ENCODE measurements at places on chromosomes 7 and 10.

GRCh38 chr10:59793919-59794318 is 40.7 kb upstream of the MRLN start:
- no peak for DNase-seq
- H3K27me3 ChIP-seq, result no peaks in the 10 kb centered on the region
- H3K4me1 ChIP-seq, result peaks cover 32% of the 10 kb centered on the region
- H3K27ac ChIP-seq, result peak overlapping the region; percentile 60

DNA sequence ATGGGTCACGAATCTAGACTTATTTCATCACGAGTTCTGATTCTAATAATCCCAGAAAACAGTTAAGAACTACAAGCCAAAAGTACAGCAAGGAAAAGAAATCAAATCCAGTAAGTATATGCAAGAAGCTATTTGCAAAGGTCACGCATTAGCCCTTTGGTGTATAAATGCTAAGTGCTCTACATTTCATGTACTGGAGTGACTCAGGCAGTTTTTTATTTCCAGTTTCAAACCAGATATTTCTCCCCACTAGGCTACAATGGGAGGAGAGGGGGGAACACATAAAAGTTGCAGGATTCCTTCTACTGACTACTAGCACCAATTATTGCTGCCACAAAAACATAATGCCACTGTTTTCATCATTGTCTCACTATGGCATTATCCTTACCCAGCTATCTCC is 148.0 kb downstream of the NRCAM start:
- H3K27ac ChIP-seq, result no peak overlapping the region
- H3K4me1 ChIP-seq, result peaks cover 63% of the 10 kb centered on the region
- H3K4me3 ChIP-seq, result no peak overlapping the region

DNA sequence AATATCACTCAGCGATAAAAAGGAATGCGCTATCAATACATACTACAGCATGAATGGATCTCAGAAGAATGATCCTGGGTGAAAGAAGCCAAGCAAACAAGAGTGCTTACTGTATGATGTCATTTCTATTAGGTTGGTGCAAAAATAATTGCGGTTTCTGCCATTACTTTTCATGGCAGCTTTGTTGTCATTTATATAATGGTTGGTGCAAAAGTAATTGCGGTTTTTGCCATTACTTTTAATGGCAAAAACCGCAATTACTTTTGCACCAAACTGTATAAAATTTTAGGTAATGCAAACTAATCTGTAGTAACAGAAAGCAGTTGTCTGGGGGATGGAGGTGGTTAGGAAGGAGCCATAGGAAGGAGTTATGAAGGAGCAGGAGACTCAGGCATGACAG is 318.3 kb upstream of the ZMIZ1 start:
- peaks cover 65% of the 10 kb centered on the region for H3K4me1 ChIP-seq
- no peaks in the 10 kb centered on the region for H3K36me3 ChIP-seq
- no peak for DNase-seq
- H3K27ac ChIP-seq, result no peak overlapping the region
- H3K4me3 ChIP-seq, result no peak overlapping the region
- peaks cover 20% of the 10 kb centered on the region for H3K27me3 ChIP-seq

DNA sequence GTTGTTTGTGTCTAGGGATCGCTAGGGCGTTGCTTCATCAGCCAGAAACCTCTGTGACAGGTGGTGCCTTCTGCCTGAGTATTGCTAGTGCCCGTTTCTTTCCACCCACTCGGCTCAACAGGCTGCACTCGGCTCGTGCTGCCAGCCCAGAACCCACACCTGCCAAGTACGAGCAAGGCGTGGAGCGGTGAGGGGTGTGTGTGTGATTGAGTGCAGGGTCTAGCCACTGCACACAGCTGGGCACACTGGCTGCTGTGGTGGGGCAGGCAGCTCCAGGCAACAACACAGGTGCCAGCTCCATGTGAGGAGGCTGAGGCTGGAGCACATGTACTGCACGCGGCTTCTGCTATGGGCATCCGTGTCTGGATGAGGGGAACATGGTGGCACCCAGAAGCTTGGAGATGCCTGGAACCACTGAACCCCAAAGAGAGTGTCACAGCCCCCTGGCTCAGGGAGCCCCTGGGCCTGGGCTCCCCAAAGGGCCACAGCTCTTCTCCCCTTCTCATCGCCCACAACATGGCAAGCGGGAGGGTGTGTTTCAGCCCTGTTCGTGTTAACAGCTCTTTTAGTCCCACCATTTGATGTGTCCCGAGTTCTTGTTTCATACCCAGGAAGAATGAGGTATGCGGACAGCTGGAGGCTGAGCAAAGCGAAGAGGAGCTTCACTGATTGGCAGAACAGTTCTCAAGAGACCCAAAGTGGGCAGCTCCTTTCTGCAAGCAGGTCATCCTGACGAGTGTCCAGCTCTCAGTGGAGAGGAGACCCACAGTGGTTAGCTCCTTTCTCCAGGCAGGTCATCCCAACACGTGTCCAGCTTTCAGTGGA is 78.1 kb downstream of the HDAC9 start:
- H3K27ac ChIP-seq, result no peak overlapping the region
- H3K27me3 ChIP-seq, result no peaks in the 10 kb centered on the region
- H3K4me1 ChIP-seq, result peaks cover 13% of the 10 kb centered on the region
- H3K36me3 ChIP-seq, result no peaks in the 10 kb centered on the region
- H3K4me3 ChIP-seq, result no peak overlapping the region

All from nephron progenitor cell (in vitro differentiated cells).